IPS DF 6.9 (cell line): ENCODE measurements at places on chromosomes 5 and 9.

DNA sequence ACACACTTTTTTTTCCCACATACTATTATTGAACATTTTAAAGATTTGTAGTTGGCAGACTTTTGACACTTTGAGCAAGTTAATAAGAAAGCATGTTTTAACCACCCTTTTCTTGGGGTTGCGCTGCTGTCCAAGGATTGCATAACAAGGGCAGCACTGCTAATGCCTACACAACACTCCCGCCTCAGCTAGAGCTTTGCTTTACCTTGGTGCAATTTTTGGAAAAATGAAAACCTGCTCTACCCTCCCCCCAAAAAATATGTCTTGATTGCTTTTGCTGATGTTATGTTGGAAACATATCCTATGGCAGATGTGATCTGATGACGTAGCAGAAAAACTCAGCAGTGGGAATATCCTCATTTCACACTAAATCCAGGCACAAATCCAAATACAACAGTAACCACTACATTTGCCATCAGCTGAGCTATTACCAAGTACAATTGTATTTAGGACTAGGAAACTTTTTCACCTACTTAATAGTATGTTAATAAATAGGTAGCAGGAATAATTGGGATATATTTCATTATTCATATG, 51.5 kb downstream of the UBE2R2 start:
- no peak for DNase-seq

DNA sequence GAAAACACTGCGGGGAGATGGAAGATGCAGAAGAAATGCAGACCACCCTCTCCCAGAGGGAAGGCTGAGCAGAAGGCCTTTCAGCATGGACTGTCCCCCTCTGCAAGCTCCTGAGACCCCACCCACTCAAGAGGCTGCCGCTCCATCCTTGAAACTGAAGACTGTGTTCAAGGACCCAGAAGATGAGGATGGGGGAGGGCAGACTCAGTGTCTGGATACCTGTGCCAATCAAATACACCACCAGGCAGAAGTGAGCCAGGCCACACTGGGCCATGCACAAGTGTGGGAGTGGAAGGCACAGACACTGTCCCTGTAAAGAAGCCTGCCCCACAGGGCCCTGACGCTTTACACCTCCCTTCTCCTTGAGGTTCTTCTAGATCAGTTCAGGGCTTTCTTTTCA, 40.0 kb upstream of the IPPK start:
- DNase-seq = no peak

- DNase-seq = no peak
Observed at GRCh38 chr9:107308461-107308860, 25.4 kb downstream of the RAD23B start.

DNA sequence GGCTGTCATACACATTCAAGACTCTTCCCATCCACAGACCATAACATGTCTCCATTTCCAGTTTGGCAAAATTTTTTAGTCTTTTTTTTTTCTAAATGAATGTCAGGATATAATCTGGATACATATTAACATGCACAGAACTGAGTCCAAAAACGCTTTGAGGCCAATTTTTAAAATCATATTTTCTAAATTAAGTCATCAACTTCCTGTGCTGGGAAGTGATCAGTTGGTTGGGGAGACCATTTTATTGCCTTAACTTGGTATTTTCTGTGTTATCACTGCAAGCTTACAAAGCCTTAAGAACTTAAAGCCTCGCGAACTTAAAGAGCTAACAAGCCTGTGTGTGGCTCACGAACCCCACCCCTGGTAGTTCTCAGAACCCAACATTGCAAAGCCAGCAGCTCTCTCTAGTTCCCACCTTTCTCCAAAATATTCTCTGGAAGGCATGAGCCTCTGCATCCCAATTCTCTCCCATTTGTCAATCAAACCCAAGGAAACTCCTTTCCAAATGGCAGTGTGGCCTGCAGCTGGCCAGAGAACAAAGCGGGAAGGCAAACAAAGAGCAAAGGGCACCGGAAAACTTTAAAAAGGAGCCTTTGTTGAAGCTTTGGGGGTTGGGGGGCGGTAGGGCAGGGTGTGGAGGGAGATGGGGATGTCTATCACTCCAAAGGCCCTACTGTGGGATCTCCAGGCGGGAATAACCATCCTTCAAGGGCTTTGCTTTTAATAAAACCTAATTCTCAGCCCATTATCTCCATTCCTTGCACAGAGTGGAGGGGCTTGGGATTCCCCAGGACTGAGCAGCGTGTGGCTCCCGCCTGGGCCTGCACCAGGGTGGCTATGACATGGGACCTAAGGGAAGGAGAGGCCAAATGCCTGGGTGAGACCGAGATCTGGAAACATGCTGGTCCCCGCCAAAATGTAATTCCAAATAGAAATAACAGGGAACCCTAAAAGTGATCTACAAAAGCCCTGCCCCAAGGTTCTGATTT, 65.0 kb downstream of the ROR2 start:
- DNase-seq = peak; percentile 27

DNA sequence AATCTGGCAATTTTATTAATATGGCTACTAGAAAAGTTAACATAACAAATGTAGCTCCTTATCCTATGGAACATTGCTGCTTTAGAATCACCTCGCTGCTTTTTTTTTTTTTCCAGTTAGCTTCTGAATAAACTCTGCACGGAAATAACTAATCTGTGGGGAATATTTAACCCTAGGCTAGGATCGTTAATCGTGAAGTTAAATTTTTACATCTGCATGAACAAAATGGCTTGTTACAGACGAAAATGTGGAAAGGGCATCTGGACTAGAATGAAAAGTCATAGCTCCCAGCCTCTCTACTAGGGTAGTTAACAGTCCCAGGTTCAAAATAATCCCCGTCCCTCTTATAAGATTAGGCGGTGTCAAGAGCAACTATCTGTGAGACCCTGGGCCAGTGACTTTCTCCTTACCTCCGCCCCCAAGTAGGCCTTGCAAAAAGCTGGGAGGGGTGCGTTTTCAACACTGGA, 470 bp upstream of the SLC22A5 start:
- no peak for DNase-seq

- no peak for DNase-seq
Observed at GRCh38 chr9:71925834-71926233, 14.4 kb downstream of the C9orf85 start.

DNA sequence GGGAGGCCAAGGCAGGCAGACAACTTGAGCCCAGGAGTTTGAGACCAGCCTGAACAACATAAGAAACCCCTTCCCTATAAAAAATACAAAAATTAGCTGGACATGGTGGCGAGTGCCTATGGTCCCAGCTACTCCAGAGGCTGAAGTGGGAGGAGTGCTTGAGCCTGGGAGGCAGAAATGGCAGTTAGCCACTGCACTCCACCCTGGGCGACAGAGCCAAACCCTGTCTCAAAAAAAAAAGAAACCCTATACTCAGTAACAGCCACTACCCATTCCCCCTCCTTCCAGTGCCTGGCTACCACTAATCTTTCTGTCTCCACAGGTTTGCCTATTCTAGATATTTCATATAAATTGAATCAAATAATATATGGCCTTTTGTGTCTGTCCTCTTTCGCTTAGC, 14.3 kb upstream of the SIL1 start:
- no peak for DNase-seq

DNA sequence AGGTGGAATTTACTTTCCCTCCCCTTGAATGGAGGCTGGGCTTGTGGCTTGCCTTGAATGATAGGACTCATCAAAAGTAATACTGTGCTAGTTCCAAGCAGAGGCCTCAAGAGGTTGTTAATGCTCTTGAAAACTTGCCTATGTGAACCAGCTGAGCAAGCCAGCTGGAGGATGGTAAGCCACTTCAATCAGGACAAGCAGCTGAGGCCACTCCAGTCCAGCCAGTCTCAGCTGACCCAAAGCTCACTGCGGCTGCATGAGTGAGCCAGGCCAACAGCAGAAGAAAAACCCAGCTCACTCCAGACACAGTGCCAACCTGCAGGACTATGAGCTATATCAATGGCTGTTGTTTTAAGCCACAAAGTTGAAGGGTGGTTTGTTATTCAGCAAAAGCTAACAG, 182.8 kb downstream of the MCTP1 start:
- DNase-seq = no peak

- no peak for DNase-seq
Observed at GRCh38 chr9:92463984-92464383, 18.3 kb downstream of the ASPN start.

- peak; percentile 33 for DNase-seq
Observed at GRCh38 chr5:73039082-73039481, 81.3 kb upstream of the TMEM171 start.

- DNase-seq = no peak
Observed at GRCh38 chr5:116567106-116567505, 7.5 kb downstream of the SEMA6A start.

DNA sequence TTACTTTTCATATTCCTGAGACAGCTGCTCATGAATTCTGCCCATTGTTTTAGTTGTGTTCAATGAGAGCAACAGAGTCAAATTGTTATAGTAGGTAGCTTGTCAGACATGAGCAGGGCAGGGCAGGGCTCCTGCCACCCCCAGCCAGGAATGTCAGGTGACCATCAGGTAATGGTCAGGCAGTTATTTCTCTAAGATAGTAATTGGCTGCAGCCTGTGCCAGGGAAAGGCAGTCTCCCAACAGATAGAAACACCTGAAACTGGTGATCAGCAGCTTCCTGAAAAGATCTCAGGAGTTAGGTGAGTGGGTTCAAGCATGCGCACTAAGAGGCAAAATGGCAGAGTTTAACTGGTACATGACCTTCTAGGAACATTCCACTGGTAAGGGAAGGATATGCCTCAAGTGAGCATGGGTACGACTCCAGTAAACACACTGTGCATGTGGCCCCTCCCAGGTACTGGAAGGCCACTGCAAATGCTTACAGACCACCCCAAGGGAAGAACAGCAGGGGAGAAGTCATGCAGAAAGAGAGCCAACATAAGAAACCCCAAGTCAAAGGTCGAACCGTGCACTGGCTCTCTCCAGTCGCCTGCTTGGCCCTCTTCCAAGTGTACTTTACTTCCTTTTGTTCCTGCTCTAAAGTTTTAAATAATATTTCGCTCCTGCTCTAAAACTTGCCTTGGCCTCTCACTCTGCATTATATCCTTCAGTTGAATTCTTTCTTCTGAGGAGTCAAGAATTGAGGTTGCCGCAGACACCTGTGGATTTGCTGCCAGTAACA, 25.1 kb downstream of the CARTPT start:
- DNase-seq = no peak

- no peak for DNase-seq
Observed at GRCh38 chr9:108211411-108211955, 644.3 kb downstream of the ACTL7B start.

GRCh38 chr5:141713616-141714309, 31.7 kb upstream of the ARAP3 start:
- DNase-seq = no peak

GRCh38 chr9:138028596-138028995, 151.0 kb downstream of the CACNA1B start:
- DNase-seq = no peak

- no peak for DNase-seq
Observed at GRCh38 chr5:132058646-132059042, 1.8 kb upstream of the IL3 start.

DNA sequence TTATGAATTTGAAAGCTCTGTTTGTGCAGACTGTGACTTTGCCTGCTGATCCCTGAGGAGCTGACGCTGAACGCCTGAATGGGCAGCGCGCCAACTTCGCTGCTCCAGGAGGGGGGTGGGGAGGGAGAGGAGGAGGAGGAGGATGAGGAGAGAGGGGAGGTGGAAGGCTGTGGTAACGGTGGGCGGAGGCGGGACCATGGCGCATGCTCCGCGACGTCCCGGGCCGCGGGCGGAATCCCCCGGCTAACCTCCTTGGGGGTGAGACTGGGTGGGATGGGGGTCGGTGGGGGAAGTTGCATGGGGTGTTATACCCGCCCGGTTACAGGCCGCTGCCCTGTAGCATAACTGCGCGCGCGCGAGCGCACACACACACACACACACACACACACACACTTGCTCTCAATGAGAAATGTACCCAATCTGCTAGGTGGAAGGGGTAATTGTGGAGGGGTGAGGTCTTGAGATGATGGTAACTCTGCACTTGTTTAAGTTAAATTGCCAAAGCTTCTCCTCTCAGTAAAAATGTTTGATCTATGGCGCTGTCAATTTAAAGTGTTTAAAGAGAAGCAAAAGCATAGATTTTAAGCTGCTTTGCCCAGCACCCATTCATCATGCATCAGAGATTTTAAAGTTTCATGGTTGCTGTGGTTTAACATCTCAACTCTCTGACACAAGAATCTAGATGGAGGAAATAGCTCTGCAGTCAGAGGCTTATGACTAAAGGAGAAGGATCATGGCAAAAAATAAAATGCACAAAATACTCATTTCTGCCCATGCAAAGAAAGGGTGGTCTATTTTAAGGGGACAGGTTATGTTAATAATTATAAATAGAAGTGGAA, 76.6 kb upstream of the TBCA start:
- DNase-seq = peak; percentile 52

DNA sequence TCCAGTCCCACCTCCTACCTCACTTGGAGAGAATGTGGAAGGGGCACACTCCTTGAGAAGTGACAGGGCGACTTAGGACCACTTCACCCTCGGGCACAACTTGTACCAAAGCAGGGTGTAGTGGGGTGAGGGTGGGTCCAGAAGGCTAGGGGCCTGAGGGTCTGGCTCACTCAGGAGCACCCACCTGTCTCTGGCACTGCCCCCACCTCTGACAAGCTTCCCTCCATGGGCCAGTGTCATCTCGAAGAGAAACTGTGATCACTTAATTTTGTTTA, 76.9 kb upstream of the OLFM1 start:
- DNase-seq = no peak

DNA sequence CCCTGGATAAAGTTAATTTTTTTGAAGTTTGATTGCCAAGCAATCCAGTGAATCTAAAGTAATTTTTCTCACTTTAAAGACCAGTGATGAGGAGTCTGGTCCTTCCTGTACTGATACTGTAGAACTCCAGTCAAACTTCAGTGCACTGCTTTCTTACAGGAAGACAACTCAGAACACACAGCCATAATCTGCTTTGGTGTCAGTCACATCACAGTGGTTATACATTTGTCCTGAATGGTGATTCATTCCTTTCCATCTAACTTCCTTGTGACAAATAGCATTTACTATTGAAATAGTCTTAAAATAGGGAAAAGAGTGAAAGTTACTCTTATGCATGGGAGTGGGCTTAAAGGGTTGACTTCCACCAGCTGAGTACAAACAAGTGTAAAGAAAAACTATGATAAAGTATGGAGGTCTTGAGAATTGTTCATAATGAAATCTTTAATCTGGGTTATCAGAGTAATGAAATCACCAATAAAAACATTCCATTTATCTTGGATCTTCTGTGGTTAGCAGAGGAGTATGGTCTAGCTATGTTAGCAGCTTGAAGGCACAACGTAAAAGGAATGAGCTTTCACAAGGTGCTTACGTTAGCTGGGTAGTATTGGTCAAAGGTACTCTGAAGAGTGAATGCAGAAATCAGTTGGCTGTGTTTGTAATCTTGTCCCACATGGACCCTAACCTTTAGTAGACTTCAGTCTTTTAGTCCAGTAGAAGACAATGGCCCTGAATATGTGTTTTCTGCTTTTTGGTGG, 41.5 kb downstream of the DCP2 start:
- no peak for DNase-seq

- DNase-seq = no peak
Observed at GRCh38 chr5:145683431-145683830, 151.7 kb downstream of the PRELID2 start.

DNA sequence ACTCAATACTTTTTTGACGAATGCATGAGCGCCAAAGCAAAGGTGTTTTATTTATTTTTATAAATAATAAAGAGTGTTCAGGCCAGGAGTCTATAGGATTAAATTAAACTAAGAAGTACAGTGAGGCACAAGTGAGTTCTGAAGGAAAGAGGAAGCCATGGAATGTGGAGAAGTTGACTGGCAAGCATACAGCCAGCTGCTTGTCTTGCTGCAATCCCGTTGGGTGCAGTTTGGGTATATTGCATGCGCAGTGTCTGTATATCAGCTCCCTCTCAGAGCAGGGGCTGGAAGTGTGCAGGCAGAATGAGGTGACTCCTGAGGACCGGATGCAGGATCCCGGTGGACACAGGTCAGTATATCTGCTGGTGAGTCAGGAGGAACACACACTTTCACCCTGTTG, 315.6 kb downstream of the ZSWIM6 start:
- no peak for DNase-seq
